ENCODE measurements at places on chromosomes 5 and 9.
A peak's percentile ranks its signal among the peaks of the same experiment; 100 is the strongest.

DNA sequence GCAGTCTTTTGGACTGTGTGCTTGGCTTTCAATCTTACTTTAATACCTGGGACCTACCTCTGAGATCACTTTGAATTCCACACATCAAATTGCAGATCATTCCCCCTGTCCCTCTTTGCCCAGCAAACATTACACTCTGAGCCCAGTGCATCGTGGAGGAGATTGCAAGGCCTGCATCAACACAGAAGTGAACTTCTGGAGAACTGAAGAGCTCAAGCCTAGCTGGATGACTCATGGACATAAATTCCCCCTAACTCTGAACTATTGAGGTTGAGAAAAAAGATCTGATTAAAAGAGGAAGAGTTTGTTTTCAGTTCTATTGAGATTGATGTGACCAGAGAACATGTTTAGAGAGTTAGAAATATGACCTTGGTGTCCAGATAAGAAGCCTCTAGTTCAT lies 316.0 kb upstream of the DMAC1 start:
- no peak for DNase-seq

DNA sequence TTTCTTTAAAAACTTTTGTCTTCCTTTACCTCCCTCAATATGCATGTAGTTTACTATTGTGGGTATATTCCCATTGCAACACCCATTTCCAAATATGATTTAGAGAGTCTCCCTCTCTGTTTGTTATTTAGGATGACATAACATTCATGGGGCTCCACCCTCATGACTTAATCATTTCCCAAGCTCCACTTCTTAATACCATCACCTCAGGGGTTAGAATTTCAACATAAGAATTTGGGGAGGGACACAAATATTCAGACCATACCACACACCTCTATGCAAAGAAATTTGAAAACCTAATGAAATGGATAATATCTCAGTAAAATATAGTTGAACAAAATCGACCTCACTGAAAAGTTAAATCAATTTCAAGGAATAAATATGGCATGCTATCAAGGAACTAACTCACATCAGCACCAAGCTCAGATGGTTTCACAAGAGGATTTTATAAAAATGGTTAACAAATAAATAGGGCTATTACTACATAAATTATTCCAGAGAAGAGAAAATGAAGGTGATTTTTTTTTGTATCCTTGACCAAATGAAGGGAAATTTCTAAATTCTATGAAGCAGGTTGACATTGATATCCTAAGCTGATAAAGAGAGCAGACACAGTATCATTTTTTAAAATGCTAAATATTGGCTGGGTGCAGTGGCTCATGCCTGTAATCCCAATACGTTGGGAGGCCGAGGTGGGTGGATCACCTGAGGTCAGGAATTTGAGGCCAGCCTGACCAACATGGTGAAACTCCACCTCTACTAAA lies 20.2 kb upstream of the UBTD2 start:
- no peak for DNase-seq

DNA sequence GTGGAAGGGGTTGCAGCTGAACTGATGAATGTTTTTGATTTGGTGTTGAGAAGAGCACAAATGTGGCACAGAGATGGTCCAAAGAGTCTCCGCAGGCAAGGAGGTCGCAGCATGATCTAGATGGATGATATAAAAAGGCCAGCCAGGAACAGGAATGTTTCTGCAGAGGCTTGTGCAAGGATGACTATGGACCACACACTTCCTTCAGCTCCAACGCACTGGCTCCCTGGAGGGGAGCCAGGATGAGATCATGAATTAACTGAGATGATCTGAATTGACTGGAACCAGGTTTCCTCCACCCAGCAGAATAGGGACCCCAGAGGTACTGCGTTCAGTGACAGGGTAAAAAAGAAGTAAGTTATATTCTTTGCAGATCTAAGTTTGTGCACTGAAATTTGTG lies 89.0 kb downstream of the ARSB start:
- no peak for DNase-seq

- no peak for DNase-seq
Observed at GRCh38 chr9:117325110-117325731, 89.6 kb downstream of the ASTN2 start.

DNA sequence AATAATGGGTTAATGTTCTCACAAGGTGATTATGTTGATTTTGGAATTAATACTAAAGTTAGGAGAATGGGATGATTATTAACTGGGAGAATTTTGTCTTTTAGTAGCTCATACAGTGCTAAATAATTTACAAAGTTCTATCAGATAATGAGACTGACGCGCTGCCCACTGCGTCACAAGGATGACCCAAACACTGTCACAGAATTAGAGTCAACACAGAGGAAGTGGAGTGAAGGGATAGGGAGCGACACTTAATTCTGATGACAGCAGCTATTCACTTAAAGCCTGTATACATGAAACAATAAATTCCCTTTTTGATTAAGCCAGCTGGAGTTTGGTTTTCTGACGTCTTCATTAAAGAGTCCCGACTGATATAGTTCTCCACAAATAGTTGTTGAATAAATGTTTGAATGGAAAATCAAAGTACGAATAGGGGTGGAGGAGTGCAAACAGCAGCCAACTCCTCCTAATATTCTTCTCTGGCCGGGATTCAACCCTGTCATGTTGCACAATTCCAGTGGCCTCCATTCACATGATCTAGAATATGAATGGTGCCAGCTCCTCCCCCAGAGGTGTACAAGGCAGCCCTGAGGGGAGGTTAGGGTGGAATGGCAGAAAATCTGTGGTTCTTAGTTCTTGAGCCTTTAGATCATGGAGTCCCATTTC lies 140.3 kb downstream of the PCSK1 start:
- no peak for DNase-seq

- DNase-seq, result no peak
Observed at GRCh38 chr5:120446068-120446492, 18.0 kb upstream of the PRR16 start.

DNA sequence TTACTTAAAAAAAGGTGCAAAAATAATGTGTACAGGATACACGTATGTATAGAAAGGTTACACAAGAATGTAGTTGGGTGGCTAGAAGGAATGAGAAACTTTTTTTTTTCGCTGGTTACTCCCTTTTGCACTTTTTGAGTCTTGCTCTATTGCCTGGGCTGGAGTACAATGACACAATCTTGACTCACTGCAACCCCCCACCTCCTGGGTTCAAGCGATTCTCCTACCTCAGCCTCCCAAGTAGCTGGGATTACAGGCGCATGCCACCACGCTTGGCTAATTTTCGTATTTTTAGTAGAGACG lies 15.8 kb downstream of the FBXW11 start:
- DNase-seq, result no peak

- no peak for DNase-seq
Observed at GRCh38 chr5:115324021-115324420, 27.6 kb upstream of the CCDC112 start.

DNA sequence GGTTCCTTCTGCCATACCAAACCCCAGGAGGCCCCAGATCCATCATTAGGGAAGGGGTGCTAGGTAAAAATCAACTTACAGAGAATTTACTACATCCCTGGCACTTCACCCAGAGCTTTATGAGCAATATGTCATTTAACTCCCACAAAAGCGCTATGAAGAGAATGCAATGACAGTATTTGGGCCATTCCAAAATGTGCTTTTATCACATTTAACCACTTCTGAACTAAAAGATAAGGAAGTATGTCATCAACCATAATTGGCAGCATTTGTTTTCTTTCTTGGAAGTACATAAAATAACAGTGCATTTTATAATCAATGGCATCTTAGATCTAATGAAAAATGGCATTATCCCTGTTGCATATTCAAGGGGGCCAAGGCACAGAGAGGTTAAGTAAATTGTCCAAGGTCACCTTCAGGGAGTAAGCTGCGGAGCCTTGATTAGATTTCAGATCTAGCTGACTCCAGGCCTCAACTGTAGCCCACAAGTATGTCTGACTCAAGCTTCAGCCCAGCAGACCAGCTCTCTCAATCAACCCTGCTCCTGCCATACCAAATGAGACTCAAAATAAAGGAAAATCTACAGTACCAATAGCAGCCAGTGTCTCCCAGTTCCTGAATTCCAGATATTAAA lies 16.5 kb downstream of the SH3TC2 start:
- DNase-seq, result no peak

DNA sequence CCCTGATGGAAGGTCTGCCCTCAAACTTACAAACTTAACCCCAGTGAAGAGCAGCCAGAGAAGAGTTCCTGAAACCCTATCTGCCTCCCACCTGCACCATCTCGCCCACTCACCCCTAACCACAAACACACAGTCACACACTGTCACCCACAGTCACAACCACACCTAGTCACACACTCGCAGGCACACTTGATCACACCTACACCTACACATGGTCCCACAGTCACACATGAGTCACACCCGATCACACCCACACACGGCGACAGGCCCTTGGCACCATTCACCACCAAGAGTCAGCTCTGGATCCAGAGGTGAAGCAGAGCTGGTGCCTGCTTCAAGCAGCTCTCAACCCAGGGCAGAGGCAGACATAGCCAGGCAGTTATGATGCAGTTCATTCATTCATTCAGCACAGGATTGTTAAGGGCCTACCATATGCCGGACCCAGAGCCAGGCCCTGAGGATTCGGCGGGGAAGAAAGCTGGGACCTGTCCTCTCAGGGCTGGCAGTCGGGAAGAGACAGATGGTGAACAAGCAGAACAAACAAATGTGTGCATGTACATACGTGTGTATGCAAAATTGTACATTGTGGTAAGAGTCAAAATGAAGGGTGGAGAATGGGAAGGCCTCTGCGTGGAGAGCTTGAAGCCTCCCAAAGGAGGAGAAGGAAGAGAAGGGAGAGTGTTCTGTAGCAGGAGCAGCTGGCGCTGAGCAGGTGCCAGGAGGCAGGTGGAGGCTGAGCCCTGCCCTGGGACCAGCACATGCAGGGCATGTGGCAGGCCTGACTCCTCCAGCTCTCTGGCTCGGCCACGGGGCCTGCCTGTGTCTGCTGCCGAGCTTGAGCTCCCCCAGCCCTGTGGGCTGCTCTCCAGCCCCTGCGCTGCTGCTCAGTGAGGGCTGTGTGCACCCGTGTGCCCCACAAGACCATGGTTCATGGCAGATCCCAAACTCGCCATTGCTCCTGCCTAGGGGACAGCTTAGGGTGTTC lies 6.4 kb downstream of the TSPAN17 start:
- DNase-seq, result peak; percentile 70

DNA sequence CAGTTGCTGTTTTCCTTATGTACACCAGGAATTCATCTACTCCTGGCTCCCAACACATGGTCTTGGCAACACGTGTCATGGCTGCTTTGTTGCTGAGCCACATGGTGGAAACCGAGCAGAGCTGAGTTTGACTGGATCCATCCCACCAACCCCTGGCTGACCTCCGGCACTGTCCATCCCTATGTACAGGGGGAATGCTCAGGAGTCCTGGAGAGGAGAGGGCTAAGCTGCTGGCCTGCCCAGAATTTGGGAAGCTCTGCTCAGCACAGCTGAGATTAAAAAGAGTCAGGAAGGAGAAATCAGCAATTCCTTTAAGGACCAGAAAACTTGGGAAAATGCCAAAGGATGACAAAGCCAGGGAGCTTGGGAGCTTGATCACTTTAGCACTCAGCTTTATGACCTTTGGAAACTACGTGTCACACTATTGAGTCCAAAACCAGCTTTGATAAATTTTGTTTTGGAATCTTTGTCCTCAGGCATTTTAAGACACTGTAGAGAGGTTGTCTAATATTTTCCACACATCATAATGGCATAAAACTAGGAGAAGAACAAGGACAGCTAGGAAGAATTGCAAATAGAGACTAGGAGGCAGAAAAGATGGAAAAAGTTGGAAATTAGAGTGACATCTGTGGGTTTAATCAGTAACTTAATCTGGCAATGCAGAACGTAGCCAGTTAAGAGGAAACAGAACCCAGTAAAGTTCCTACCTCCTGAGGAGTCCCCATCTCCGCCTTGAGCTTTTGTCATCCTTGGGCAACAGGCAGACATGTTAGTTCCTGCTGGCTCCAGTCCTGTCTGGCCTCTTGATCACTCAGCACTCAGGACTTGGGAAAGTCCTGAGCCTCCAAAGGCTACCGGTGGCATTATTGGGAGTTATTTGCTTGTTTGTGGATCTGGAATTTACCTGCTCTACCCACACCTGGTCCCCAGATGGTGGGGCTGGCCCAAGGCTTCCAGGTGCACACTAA lies 62.5 kb upstream of the PLPP1 start:
- no peak for DNase-seq

DNA sequence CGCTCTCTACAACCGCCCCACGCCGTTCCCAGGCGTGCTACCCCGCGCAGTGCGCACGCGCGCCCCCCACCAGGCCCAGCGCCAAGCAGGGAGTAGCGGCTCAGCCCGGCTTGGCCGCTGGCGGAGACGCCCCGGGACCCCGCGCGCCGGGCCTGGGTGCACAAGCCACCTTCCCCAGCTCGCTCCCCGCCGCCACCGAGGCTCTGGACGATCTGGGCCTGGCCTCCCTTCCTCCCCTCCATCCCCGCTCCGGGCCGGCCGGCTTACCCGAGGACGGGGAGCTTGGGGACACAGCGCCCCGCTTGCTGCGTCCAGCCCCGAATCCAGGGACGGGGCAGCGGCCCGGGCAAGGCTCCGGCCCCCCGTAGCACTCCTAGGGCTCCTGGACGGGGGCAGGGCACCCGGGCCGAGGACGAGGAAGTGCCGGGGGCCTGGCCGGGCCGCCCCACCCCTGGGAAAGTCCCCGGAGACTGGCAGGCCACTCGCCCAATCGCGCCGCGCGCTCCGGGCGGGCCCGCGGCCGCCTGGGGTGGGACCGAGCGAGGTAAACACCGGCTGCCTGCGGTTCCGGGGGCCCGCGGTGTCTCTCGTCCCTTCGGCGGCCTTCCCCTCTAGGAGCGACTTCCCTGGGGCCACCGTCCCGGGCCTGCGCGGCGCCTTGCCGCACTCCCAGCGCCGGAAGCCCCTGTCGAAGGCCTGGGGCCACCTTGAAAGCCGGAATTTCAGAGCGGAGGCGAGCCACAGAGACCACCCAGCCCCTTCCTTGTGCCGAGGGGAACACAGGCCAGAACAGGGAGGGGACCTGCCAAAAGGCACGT lies at the start of gene TNIP1:
TNIP1 (minus strand) TSS at position 422 of the 818 bp plus-strand sequence. CDS start 15,939 bp downstream, outside the sequence.
- DNase-seq, result peak; percentile 95

All from stimulated activated CD4-positive, alpha-beta T cell treated with anti-CD3 and anti-CD28 coated beads, Interleukin-1b, Interleukin-23, amount 100 ng/mL, for 1 hour (primary cell).